Activated CD4-positive, alpha-beta T cell treated with anti-CD3 and anti-CD28 coated beads, Interleukin-2, Interleukin-4, amounts not matched to agents 100 ng/mL and 50 ng/mL, durations not matched to agents 16 hours and 8 hours (primary cell): ENCODE measurements at places on chromosomes 12 and 14.

- peak; percentile 37 for DNase-seq
Measured at GRCh38 chr12:99386907-99387306, 260.6 kb upstream of the GARIN6 start.

DNA sequence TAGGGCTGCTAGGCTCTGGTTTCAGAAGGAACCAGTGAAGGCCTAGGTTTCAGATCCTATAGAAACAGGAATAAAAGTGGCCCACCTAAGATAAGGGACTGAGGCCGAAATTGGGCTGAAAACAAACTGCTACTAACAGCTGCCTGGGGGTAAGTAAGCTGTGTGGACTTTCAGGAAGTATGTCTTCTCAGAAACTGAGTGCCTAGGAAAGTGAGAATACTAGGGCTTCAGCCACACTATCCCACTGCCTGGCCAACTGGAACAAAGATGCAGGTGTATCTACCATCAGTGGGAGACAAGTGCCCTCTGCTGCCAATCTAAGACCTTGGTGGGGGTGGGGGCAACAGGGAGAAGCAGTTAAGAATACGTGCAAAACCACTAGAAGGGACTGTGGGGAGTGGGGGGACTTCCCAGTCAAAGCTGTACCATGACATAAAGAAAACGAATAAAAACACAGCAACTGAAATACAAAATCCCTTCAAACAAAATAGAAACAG lies 82.5 kb downstream of the MED13L start:
- DNase-seq = peak; percentile 53

- DNase-seq = peak; percentile 16
Measured at GRCh38 chr12:4579305-4580102, 17.5 kb downstream of the DYRK4 start.

GRCh38 chr12:40034156-40034555 lies 71.7 kb downstream of the SLC2A13 start:
- no peak for DNase-seq

GRCh38 chr14:91380610-91381371 lies 36.8 kb downstream of the CCDC88C start:
- DNase-seq = no peak
